ENCODE measurements at places on chromosomes 12 and 14.
A peak's percentile ranks its signal among the peaks of the same experiment; 100 is the strongest.

DNA sequence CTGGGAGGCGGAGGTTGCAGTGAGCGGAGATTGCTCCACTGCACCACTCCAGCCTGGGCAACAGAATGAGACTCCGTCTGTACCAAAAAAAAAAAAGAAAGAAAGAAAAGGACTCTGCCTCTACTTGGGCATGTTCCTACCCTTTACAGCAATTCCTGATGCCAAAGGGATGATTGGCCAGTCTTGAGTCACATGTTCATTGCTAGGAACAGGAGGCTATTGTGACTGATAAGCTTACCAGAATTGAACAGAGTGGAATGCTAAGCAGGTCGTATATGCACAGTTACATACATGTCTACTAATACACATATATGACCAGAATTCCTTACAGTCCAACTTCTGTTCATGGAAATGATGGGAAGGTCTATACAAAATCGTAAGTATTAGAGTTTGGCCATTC lies 34.3 kb downstream of the KLHDC1 start:
- DNase-seq: no peak

- DNase-seq: no peak
These were observed 34.2 kb upstream of the PRMT8 start for GRCh38 chr12:3456809-3457208.

- DNase-seq: no peak
These were observed 227.3 kb upstream of the USP15 start for GRCh38 chr12:62032870-62033269.

DNA sequence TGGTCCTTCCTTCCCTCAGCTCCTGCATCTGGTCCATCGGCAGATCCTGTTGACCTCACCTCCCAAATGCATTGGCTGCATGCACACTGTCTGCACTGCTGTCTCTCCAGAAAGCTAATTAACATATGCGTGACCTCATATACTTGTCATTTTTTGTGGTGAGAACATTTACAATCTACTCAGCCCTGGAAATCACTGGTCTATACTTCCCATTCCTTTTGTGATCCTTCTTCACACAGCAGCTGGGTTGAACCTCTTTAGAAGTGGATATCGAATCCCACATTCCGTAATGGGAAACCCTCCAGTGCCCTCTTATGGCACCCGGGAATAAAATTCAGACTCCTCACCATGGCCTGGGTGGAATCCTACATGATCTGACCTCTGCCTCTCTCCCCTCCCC lies 45.0 kb downstream of the SMOC1 start:
- DNase-seq: no peak

- DNase-seq: no peak
These were observed 13.8 kb downstream of the EXOC5 start for GRCh38 chr14:57254884-57255283.

DNA sequence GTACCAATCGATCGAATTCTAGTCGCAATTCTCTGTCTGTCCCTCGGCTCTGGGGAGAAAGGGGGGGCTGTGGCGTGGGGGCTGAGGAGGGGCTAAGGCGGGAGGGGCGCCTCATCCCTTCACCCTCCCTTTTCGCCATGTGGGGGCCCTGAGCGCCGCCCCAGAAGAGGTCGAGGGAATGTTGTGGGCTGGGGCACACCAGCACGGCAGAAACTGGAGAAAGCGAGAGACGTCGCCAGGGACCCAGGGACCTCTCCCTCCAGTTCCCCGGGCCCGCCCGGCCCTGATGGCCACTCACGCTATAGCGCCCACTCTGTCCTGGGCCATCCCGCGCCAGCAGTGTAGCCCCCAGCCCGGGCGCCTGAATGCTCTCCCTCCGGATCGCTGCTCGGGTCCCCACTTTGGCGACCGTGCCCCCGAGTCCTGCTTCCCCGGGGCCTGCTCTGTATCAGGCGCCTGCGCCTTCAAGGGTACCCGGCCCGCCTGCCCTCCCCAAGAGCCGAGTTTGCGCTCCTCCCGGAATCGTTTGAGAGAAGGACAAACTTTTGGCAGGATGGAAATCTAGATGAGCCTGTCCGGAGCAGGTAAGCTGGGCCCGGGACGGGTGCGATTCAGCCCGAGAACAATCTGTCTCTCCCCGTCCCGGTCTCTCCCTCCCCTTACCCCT lies 62.6 kb downstream of the SMUG1 start:
- no peak for DNase-seq

GRCh38 chr14:93012951-93013719 lies 90.2 kb downstream of the CHGA start:
- DNase-seq: no peak

- no peak for DNase-seq
These were observed 16.4 kb upstream of the RNASE4 start for GRCh38 chr14:20667957-20668356.

GRCh38 chr14:104218361-104219180 lies 80.2 kb downstream of the KIF26A start:
- no peak for DNase-seq

- DNase-seq: no peak
These were observed 36.3 kb downstream of the LIMA1 start for GRCh38 chr12:50246873-50247612.

DNA sequence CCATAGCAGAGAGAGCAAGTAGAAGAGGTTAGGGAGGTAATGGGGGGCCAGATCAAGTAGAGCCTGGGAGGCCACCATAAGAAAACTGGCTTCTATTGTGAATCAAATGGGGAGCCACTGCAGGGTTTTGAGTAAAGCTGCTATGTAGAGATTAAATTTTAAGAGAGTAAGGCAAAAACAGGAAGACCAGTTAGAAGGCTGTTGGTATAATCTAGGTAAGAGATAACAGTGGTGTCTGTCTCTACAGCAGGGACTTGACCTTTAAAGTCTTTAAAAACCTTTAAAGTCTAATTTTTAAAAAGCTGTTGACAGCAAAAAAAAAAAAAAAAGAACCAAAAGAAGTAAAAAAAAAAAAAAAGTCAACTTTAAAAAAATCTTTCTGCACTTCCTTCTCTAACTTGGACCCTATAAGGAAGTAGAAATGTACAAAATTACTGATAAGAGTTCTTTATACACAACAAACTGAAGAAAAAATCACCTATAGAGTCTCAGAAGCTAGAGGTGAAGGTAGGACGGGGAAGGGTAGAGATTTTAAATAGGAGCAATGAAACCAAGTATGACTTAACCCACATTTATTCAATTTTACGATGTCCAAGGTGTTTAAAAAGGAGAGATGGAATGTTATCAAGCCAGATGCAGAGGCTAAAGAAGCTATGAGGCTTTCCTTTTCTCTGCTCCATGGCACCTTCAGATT lies 26.1 kb downstream of the SGPP1 start:
- no peak for DNase-seq

DNA sequence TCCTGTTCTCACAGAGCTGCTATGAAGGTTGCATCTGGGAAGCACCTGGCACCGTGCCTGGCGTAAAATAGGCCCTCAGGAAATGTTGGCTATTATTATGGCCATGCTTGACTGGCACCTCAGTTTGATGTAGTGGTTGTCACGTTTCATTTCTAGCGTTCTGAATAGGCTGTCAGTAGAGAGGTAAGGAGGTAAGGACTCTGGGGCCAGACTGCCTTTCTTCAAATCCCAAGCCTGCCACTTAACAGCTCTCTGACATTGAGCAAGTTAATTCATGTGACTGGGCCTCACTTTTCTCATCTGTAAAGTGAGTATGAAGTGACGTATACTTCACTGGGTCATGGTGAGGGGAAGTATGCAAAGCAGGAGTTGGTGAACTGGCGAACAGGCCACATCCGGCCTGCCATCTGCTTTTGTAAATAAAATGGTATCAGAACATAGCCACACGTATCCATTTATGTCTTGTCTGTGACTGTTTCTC lies 196.2 kb downstream of the CACNA1C start:
- DNase-seq: no peak

DNA sequence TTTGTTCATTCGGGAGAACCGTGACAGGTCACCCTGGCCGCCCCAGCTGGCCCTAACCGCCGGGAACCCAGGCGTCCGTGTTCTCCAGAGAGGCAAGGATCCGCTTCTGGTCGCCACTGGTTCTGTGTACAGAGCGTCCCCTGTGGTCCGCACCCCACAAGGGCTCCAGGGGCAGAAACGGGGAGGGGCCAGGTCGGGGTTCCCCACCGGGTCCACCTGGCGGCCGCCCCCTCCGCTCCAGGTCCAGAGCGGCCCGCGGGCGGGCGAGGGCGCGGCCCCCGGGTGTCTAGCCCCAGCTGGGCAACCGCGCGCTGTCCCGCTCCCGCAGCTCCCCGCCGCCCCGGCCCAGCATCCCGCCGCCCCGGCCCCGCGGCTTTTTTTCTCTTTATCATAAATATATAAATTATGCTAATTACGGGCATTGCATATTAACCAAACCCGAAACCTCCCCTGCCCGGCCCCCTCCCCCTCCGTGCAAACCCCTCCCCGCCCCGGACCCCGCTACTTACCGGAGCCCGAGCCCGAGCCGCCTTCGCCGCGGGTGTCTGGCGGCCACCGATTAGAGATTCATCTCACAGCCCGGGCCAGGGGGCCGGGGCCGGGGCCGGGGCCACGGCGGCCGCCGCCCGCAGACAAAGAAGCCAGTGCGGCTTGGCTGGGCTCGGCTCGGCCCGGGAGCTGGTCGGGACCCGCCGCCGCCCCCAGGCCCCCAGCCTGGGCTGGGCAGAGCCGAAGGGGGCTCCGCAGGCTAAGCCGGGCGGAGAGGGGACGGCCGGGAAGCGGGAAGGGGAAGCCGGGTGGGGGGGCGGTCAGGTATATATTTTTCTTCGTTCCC lies 512 bp downstream of the POU6F1 start:
- peak; percentile 38 for DNase-seq

- DNase-seq: no peak
These were observed 85.5 kb downstream of the SSPN start for GRCh38 chr12:26280869-26281268.

- no peak for DNase-seq
These were observed 78.4 kb upstream of the RAP1B start for GRCh38 chr12:68532204-68532886.

GRCh38 chr12:87756721-87757120 lies 272.5 kb downstream of the C12orf50 start:
- no peak for DNase-seq

DNA sequence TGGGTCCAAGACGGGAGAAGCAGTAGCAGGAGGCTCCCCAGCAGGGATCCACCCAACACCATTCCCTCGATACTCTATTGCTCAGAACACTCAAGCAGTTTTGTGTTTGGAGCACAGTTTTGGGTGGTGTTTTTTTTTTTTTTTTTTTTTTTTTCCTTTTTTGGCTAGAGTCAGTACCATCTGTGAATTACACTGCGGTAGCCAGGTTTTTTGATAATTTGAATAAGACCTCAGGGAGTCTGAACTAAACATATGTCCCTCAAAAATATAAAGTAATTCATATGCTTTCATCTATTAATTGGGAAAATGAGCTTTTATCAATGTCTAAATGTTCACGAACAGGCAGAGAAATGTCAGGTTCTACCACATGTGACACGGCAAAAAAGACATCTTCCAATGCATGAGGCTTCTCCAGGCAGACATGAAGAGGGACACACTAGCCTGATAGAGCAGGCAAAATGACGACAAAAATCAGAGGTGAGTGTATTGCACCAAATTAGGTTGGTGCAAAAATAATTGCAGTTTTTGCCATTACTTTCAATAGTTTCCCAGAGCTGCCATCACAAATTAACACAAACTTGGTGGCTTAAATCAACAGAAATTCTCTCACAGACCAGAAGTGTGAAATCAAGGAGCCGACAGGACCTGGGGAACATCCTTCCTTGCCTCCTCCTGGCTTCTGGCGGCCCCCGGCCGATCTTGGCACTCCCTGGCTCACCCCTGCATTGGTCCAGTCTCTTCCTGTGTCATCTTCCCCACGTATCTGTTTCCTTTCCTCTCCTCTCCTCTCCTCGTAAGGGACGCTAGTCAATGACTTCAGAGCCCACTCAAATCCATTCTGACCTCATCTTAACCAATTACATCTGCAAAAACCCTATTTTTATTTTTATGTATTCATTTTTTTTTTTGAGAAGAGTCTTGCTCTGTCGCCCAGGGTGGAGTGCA lies 33.9 kb downstream of the FOXN3 start:
- no peak for DNase-seq

DNA sequence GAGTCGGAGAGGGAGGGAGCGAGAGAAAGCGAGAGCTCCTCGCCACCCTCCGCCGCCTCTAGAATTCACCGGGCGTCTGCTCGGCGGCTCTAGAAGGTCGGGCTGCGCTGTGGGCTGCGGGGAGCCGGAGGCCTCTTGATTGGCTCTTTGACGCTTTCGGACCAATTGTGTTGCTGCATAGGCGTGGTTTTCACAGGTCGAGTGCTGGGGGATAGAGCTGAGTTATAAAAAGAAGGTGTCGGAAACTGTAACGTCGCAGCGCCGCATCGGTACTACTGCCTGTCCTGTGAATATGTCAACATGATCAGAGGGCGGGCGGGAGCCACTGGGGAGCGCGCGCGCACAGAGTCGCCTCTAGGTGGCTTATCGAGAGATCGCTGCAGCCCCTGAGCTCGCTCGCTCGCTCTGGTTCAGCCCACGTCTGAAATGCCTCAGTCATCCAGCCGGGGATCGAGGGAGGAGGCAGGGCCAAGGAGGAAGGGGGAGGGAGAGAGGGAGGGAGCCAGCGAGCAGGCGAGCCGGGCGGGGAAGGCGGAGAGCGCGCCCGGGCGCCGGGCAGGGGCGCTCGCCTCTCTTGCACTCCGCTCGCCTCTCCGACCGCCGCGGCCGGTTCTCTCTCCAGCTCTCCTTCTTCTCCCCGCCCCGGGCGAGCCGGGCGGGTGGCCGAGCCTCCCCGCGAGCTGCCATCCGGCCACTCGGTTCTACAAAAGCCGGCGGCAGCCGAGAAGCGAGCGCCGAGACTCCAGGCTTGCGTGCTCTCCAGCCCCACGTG lies at the start of gene TBX3:
TSS of gene TBX3 (minus strand) at position 78 of the 772 bp plus-strand sequence. CDS start 975 bp downstream, outside the sequence.
- DNase-seq: no peak

DNA sequence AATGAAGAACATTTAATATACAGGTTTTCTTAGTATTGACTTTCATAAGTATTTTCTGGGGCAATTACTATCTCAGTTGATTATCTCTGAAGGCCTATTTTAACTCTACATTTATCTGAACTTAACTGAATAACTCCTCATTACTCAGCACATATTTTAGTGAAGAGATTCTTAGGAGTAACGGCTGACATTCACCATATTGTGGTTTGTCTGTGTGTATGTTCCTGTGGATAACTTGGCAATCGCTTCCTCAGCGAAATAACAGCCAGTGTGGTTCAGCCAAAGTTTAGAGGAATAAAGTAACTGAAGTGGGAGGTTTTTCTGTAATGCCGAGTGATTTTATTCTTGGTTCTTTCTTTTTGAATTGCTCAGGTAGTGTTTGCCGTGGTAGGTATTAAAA lies 168.0 kb downstream of the RAD51B start:
- no peak for DNase-seq
